ENCODE measurements at places on chromosomes 3 and 15. TPM values are rescaled to one million over a fixed set of nuclear protein-coding genes. Genes with fewer than 3 reads are reported as not detected.

- DNase-seq: no peak
Observed at GRCh38 chr3:99578339-99578970, 59.9 kb upstream of the COL8A1 start.

The VGLL3 gene
- total RNA-seq: 99.6 TPM

DNA sequence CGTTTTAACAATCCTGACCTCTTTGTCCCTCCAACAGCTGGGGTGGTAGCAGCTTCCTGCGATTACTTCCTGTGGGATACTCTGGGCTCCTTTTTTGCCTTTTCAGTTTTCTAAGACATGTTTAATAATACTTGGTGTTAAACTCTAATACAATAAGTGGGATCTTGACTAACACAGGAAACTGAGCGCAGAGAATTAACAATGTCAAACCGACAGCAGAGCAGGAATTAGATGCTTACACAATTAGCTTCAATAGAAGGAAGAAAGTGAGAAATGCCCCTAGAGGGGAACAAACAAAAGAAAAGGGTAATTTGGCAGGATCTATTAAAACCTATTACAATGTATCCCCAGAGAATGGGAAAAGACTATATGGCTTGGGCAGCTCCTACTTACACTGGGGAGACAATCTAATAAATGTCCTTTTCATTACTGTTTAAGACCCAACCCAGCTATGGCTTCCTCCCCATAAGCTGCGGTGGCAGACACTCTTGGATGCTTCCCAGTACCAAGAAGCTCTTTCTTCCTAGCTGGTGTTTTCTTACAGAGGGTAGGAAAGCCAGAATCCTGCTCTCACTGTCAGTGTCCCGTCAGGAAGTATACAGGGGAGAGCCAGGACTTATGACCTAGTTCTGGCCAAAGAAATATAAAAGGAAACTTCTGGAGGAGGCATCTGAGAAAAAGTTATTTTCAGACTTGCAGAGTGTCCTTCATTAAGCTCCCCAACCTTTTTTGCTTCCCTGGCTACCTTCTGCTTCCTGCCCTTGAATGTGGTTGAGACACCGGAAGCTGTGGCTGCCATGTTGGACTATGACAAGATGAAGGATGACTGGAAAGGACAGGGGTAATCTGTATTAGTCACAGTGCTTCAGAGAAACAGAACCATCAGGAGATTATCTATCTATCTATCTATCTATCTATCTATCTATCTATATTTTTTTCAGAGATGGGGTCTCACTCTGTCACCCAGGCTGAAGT is 194.1 kb upstream of the KBTBD8 start:
- DNase-seq: no peak

The SRP14 gene
- total RNA-seq: 281 TPM

The WDR72 gene
- not detected for total RNA-seq

DNA sequence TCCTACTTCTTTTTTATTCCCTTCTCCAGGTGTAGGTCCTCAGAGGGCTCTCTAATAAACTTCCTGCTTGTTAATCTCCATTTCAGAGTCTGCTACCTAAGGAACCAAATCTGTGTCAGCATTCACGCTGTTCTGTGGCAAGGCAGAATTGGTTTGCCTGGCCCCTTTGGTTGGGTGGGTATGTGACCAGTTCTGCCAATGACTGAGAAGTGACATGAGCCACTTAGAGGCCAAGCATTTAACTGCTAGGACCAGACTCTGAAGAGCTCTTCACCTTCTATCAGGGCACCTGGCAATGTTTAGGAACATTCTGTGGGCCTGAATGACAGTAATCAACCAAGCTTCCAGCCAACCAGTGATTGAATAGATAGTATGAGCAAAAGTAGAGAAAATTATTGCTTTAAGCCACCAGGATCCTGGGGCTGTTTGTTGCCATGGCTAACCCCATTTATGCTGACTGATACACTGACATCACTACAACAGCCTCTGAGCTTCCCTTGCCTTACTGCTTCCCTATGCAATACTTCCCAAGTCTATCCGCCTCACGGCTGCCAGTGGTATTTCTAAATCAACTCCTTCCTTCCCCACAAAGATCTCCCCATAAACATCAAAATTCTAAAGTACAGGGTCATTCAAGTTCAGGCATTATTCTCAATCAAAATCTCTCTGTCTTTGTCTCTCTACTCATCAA is 7.6 kb downstream of the FRMD4B start:
- no peak for DNase-seq

DNA sequence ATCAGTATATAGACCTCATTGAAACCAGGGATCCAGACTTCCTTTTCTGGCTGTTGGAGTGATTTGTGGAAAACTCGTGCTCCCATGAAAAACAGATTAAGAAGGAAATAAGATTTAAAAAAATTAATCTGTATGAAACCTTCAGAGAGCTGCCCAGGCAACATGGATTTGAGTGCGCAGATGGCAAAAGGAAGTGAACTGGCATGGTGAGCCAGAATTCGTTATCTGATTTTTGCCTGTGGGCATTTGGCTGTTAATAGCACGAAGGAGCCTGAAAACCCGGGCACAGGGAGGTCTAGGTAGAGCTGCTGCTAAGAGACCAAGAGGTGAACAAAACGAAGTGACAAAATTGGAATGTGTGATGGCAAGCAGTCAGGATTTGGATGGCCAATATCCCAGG is 19.1 kb upstream of the SPINK8 start:
- DNase-seq: no peak

DNA sequence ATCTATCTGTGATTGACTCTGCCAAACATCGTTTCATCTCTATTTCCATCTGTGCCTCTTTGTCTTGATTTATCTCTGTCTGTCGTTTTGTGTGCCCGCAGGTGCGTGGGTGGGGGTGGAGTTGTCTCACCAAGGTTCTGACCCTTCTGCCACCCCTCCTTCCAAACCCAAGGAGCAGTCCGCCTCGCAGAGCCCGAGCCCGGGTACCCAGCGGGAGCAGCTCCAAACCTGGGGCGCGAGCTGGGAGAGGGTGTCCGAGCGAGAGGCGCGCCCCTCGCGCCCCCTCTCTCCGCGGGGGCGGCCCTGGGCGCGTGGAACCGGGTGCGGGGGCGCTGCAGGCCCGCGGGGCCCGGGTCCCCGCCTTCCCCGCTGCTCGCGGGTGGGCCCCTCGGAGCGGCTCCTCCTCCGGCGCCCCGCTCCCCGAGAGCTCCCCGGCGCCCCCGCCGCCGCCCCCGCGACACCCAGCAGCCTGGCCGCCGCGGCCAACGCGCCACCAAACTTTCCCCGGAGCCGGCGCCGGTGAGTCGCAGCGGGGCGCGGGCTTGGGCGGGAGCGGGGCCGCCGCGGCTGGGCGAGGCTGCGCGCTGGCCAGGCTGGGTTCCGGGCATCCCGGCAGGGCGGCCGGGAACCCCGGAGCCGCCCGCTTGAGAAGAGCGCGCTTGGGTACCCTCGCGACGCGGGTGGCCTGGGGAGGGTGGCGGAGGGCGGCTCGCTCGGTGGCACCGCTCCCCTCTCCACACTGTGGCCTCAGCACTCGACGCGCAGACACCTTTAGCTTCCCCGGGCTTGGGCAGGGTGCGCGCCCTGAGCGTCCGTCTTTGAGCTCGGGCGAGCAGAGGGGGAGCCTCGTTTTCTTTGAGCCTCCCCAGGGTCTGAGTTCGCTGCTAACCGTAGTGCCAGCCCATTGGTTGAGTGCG is at the start of gene HRH1:
TSS of gene HRH1 (plus strand) at position 458 of the 917 bp plus-strand sequence. CDS start 104,545 bp downstream, outside the sequence.
- DNase-seq: no peak

DNA sequence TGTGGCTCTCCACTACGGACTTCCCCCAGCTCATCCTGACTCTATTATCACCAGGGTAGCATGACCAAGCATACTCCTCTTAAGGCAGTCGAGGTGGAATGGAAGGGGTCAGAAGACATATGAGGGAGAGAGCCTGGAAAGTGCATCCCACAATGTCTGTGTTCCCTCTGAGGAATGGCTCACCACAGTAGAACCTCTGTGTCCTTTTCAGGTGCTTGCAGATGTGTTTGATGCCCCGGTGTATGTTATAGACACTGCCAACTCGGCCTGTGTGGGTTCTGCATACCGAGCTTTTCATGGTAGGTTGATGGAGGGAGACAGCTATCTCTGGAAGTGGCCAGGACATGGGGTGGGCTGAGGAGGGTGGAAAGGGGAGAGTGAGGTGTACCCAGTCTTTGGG is 50.3 kb downstream of the XYLB start:
- no peak for DNase-seq

DNA sequence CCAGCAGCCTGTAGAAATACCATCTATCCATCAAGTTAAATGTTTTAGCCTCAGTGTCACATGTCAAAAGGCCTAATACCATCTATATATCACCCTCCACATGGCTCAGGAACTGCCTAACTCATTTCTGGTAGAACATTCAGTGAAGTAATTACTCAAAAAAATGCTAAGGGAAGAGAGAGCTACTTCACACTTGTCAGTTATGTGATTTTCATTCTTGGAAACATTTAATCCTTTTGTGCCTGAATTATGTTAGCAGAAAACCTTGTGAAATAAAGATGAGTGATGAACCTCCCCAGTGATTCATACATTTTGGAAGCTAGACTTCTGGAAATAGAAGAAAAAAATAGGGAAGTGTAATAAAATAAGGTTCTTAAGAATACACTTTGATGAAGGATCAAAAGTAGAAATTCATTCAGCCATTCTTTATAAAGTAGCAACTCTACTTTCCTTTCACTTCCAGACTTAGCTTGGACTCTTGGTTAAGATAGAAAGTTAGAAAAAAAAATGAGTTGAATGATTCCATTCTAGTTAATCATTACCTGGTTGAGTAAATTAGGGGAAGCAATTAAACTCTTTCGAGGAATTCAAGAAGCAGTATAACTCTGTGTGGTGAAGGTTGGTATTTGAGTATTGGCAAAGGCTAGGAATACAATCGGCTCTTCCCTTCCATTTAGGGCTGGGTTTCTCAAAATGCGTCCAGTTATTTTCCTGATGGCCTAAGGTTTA is 3.6 kb downstream of the OTOL1 start:
- no peak for DNase-seq

The C3orf33 gene
- total RNA-seq: 2.2 TPM

- no peak for DNase-seq
Observed at GRCh38 chr15:78880813-78881212, 8.1 kb downstream of the MORF4L1 start.

DNA sequence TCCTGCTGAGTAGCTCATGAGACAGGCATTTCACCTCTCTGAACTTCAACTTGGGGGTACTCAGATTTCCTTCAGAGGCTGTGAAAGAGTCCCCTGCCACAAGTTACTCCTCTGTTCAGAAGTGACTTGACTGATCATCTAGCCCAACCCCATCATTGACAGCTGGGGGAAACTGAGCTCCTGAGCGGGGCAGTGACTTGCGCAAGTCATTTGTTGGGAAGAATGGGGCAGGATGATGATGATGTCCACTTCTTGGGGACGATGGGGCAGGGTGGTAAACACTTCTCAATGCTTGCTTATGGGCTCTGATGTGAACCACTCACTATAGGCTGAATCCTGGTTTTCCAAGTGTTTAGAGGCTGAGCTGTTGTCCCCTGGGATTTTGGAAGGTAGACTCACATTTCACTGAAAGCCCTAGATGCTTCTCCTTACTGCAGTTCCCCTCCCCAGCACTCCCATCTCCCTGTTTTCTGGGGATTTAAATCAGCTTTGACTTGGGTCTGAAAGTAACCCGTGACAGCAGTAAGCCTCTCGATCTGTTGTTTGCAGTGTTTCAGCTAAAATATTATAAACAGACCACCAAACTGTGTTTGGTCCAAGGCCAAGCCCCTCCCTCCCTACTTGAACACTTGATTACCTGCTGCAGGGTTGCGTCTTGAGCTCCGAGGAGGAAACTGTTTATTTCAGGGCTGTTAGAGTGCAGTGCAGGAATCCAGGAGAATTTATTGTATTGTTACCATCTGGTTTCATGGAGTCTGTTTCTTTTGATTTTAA is 25.1 kb downstream of the SMAD3 start:
- DNase-seq: peak; percentile 14

GRCh38 chr3:61454006-61454585 is 107.3 kb upstream of the PTPRG start:
- no peak for DNase-seq

The PPP1R14D gene
- total RNA-seq: not detected

GRCh38 chr15:58423831-58424608 is 7.8 kb upstream of the LIPC start:
- no peak for DNase-seq

- DNase-seq: no peak
Observed at GRCh38 chr3:18062657-18063025, 320.2 kb upstream of the TBC1D5 start.

DNA sequence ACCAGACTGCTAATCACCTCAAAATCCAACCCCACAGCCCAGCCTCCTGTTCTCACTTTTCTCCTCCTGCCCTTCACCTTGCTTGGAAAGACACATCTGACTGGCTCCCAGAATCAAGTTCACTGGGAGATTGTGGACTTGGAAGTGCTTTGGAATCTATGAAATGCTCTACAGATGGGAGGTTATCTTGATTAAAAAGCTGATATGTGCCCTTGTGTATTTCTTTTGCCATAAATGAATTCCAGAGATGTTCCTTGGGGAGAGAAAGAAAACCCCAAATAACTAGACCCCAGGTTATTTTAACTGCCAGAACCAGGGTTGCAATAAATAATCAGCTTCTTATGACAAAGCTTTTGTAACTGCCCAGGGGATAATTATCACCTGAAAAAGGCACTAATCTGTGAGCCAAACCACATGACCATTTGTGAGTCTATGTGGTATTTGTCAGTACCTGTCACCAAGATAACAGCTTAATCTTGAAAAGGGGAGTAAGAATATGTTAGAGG is 21.7 kb upstream of the ARHGEF3 start:
- DNase-seq: no peak

DNA sequence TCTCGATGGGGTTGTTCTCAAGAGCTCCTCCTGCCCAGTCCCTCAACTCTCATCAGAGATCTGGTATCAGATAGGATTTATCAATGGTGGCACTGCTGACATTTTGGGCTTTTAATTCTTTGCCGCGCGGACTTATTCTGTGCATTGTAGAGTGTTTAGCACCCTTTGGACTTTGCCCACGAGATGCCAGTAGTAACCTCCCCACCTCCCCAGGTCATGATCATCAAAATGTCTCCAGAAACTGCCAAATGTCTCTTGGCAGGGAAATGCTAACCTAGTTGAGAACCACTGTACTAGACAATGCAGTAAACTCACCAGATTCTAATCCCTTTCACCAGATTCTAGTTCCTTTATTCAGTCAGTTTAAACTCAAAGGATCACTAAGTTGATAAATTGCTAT is 24.0 kb downstream of the SLC27A2 start:
- DNase-seq: no peak

DNA sequence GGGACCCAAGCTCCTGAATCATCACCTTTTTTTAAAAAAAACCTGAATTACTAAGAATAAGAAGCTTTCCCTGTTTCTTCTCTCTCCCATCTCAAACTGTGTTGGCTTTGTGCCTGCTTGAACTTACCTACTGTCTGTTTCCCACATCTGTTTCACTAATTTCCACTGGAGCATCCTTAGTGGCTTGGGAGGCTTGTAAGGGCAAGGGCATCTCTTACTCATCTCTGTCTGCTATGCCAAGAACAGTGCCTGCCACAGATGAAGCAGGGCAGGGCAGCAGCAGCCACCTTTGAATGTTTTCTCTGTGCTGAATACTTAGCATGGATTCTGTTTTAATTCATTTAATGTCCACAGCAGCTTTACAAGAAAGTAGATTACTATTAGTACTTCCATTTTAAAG is 42.3 kb downstream of the SNRK start:
- no peak for DNase-seq

The CYP8B1 gene
- total RNA-seq: not detected

The TMEM108 gene
- not detected for total RNA-seq

Data from omental fat pad (tissue), 4 donors.